ENCODE measurements at places on chromosomes 2 and 18.

DNA sequence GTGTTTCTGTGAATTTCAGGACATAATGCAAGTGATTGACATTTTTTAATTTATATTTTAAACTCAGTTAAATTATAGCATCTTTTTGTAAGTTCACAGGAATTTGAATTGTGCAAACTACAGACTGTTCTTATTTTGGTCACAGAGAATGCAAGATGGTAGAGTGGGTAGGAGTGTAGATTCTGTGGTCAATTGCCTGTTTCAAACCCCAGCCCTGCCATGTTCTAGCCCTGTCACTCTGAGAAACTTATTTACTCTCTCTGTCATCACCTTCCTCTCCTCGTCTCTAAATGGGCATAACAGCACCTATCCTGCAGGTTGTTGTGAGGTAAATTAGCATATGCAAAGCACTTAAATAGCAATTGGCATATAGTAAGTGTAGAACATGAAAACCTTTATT, 879.8 kb downstream of the CPS1 start:
- DNase-seq, result no peak

- DNase-seq, result no peak
Observed at GRCh38 chr2:44242904-44243303, 32.4 kb upstream of the SLC3A1 start.

GRCh38 chr2:212337486-212338343, 200.9 kb downstream of the ERBB4 start:
- DNase-seq, result no peak

- no peak for DNase-seq
Observed at GRCh38 chr2:156702541-156702940, 266.4 kb downstream of the GPD2 start.

DNA sequence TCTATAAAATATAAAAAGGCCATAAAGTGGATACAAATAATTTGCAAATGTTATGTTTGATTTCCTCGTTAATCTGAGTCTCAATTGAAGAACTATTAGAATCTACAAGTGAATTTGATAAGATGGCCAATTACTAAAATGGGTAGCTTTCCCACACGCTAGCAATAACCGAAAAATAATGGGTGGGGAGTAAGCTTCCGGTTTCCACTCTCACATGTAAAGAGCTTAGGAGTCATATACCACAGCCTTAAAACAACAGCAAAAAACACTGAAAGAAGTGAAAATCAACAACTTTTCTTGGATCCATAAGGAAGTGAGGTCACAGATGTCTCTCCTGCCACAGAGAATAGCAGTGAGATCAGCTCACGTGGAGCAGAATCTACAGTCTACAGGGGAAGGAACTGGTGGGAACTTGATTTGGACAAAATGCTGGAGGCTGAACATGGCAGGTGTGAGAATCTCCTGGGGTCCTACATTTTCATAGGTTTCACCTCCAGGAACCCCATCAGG, 18.6 kb downstream of the THAP4 start:
- DNase-seq, result no peak

- DNase-seq, result no peak
Observed at GRCh38 chr18:79597831-79598632, 81.6 kb upstream of the CTDP1 start.

GRCh38 chr2:237293978-237294377, 120.0 kb downstream of the COL6A3 start:
- no peak for DNase-seq

GRCh38 chr2:72827966-72828646, 2.3 kb upstream of the EXOC6B start:
- no peak for DNase-seq

DNA sequence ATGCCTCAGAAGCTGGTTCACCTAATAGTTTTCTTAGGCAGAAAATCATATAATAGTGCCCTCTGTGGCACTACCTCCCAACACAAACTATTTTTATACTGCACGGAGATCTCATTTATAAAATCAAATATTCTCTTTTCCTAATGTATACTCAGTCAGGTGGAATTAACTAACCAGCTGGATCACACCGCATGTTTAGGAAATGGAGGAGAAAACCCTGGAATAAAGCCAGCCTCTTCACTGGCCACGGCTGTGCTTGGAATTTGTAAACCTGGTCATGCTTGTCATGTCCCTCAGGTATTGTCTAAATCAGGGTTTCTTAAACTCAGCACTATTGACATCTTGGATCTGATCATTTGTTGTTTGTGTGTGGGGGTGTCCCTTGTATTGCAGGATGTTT, 85.6 kb downstream of the DOCK10 start:
- no peak for DNase-seq

GRCh38 chr18:62999392-62999791, 284.1 kb downstream of the PHLPP1 start:
- no peak for DNase-seq
